ENCODE measurements at places on chromosomes 4 and X.

- DNase-seq = no peak
Measured at GRCh38 chr4:3413217-3413671, 28.5 kb upstream of the HGFAC start.

DNA sequence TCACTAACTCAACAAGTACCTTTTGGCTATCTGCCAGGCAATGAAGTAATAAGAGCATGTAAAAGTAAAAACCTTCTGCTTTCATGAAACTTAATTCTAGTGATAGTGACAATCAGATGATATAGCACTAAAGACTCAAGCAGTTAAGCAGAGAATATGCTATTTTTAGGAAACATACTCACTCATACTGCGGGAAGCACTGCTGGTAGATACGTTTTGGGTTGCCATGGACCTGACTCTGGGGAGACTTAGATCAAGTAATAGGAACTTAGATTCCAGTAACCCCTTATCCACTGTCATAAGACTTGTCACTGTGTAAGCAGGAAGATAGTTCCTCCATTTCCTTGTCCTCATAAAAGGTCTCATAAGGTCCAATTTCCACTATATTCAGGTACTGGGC, 386.3 kb downstream of the DMD start:
- no peak for DNase-seq

DNA sequence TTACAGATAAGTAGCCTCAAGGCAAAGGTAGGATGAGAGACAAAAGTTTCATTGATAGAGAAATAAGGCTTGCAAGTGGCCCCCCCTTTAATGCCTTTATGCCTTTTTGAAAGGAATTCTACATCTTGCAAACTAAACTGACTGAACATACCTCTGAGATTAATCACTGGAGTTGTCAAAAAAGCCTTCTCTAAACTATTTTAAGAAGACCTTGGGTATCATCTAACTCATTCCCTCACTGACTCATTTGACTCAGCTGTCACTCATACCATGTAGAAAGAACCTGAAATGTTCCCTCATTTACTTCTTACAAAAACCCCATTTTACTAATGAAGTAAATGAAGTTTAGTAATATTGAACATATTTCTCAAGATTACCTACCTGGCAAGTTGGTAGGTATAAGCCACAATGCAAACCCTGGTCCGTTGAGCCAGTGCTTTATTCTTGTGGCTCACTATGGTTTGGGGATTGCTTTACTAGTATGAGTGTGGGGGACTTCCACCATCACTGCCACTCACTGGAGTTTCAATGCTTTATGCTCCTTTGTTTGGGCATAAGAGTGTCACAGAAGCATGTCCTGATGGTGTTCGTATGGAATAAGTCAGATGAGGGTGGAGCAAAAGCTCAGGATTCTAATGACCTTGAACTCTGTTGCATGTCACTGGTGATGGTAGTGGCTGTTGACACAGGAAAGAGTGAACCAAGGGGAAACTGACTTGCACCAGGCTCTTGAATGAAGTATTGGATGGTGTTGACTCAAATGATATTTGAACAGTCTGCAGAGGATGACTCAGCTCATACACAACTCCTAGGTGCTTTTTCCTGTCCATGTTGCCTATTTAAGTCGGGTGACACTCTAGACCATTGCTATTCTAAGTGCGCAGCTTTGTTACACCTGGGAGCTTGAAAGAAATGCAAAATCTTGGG, 305.5 kb upstream of the EMCN start:
- no peak for DNase-seq

DNA sequence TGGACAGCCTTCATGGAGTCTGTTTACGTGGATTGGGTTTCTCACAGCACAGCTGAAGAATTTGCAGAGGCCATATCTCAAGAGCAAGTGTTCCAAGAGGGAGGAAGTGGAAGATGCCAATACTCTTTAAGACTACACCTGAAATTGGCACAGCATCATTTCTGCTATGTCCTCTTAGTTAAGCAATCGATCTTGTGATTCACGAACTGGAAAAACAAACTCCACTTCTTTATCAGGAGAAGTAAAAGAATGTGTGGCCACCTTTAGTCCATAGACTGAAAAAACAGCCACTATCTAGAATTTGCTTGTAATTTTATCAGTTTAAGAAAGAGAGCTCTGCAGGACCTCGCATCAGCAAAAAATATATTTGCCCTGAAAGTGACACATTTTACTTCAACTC, 473.1 kb upstream of the ATOH1 start:
- no peak for DNase-seq

All from activated naive CD4-positive, alpha-beta T cell (primary cell).